ENCODE measurements at places on chromosomes 6 and 20.

DNA sequence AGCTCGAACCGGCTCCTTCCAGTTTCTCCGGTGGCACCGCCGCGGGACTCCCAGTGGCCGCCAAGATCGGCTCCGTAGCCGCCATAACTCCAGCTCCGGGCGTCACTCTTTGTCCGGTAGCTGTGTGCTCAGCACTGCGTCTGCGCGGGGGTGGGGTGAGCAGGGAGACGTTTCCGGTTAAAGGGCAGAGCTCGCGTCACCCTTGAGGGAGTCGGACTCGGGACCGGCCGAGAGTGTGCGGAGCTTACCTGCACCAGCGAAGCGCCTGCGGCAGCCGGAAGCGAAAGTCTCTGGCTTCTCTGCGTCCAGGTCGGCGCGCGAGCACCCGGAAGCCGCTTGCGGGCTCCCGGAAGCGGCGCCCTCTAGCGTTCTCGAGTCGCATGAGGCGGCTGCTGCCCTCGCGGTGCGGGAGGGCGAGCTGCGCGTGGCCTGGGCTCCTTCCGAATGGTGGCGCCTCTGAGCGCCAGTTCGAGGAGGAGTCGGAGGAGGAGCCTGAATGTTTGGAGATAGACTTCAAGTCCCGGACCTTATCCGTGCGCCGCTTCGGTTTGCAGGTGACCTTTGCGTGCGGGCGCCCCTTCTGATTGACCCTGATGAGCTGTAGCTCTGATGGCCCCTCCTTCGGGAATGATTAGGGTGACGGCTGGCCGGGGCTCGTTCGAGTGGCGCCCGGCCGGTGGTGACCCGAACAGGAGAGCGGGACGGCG lies at the start of gene SCAND1:
TSS of gene SCAND1 (minus strand) at position 303 of the 707 bp plus-strand sequence. CDS start at position 85, 218 bp downstream.
- peak; percentile 95 for DNase-seq

- no peak for DNase-seq
Observed at GRCh38 chr6:40922281-40922680, 116.7 kb downstream of the UNC5CL start.

DNA sequence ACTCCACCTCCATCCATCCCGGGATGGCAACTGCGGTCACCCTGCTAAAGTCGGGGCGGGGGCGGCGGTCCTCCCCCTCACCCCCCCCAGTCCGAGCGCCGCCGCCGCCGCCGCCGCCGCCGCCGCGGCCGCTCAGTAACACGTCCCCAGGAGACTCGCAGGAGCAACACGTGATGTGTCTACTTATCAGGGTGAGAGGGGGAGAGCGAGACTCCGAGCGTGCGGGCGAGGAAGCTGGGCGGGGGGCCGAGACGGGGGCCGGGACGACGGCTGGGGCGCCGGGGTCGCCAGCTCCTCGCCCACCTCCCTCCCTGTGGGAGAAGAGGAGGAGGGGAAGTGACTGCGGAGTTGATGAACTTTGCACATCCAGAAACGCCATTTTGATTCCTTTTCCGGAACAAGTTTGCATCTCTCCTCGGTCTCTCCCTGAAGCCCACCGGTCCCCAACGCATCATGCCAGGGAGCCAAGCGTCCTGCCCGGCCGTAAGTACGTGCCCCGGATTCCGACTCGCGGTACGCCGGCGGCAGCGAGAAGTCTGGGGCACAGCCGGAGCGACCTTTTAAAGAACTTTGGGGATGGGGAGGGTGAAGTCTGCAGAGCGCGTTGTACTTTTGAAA lies at the start of gene RREB1:
TSS of gene RREB1 (plus strand) at position 384 of the 618 bp plus-strand sequence. CDS start 73,951 bp downstream, outside the sequence.
- DNase-seq, result peak; percentile 62

GRCh38 chr6:106026748-106027715 lies 59.1 kb upstream of the PRDM1 start:
- peak; percentile 41 for DNase-seq

- no peak for DNase-seq
Observed at GRCh38 chr20:11540558-11540957, 377.1 kb upstream of the BTBD3 start.

DNA sequence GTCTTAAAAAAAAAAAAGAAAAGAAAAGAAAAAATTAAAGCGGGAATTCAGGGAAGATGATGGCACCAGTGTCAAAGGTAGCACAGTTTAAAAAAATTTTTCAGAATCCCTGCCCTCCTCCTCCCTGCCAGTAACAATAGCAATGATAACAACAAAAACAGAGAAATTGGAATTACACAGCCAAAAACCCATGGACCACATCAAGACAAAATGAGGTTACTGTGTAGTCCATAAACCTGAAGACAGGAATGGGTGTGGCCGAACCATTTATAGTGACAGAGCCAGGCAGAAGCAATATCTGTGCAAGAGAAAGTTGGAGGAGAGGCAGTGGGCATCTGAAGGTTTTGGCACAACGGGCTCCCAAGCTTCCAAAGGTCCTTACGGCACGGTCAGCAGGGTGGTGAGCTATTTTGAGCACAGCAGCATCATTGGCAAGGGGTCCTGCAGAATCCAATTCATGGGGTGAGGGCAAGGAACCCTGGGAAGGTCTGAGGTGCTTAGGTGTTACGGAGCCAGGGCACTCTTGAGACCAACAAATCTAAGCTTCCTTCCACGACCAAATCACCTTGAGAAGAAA lies 202.3 kb downstream of the GMPR start:
- no peak for DNase-seq

DNA sequence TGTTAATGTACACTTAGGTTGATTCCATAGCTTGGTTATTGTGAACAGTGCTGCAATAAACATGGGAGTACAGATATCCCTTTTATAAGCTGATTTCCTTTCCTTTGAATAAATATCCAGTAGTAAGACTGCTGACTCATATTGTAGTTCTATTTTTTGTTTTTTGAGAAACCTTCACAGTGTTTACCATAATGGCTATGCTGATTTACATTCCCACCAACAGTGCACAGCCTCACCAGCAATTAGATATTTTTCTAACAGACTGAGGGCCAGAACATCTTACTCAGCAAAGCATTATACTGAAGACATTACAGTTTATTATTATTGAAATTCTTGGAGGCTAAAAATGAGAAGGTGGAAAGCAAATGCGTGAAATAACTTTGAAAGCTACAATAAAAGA lies 187.3 kb upstream of the HEY2 start:
- no peak for DNase-seq

GRCh38 chr20:17431621-17432364 lies 99.4 kb downstream of the BFSP1 start:
- peak; percentile 73 for DNase-seq

- no peak for DNase-seq
Observed at GRCh38 chr6:42224222-42225028, 6.8 kb upstream of the MRPS10 start.

- DNase-seq, result no peak
Observed at GRCh38 chr20:38197217-38197616, 32.1 kb upstream of the TGM2 start.

DNA sequence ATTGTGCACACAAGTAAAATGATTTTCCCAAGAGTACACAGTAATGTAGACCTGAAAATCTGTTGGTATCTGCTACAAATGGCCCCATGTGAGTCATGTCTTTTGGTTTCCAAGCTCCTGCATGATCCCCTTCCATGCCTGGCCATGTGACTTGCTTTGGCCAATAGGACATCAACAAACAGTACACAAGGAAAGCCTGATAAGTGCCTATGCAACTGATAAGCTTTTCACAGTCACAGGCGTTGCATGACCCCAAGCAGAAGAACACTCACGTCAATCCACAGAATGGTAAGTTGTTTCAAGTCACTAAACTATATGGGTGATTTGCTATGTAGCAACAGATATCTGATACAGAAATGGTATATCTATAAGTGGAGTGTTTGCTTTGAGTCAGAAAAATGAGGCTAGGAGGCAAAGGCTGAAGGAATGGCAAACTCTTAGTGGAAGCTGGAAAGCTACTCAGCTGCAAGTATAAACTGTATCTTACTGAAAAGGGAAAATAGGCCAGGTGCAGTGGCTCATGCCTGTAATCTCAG lies 160.1 kb upstream of the BEND3 start:
- DNase-seq, result no peak
